ENCODE measurements at places on chromosomes 1 and 21. TPM values are rescaled to one million over a fixed set of nuclear protein-coding genes. Genes with fewer than 3 reads are reported as not detected.
A peak's percentile ranks its signal among the peaks of the same experiment; 100 is the strongest.

Gene IGSF8
- 21.6 TPM for polyA plus RNA-seq

Gene CFAP57
- 0.41 TPM for polyA plus RNA-seq

Gene RPTN
- not detected for polyA plus RNA-seq

Gene FAM177B
- polyA plus RNA-seq: 0.41 TPM

Gene BARHL2
- not detected for polyA plus RNA-seq

Gene PLEKHN1
- polyA plus RNA-seq: 0.13 TPM

Gene DNAI4
- polyA plus RNA-seq: 2.0 TPM

Gene CELA3B
- polyA plus RNA-seq: not detected

Gene PODN
- polyA plus RNA-seq: 8.5 TPM

Gene AXDND1
- not detected for polyA plus RNA-seq

Gene LDLRAD2
- 4.8 TPM for polyA plus RNA-seq

Gene RXFP4
- 0.36 TPM for polyA plus RNA-seq

Gene ERG
- 18.2 TPM for polyA plus RNA-seq

GRCh38 chr1:27348861-27349783 lies 7.3 kb downstream of the SYTL1 start:
- DNase-seq: no peak

DNA sequence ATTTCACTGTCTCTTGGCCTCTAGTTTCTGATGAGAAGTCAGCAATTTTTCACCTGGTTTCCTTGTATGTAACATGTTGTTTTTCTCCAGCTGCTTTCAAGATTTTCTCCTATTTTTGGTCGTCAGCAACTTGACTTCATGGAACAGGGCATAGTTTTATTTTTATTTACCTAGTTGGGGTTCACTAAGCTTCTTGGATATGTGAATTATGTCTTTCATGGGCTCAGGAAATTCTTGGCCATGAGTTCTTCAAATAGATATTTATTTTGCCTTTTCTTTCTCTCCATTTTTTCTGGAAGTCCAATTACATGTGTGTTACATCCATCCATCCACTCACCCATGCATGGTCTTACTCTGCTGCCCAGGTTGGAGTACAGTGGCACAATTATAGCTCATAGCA lies 13.7 kb downstream of the SDHB start:
- no peak for DNase-seq

DNA sequence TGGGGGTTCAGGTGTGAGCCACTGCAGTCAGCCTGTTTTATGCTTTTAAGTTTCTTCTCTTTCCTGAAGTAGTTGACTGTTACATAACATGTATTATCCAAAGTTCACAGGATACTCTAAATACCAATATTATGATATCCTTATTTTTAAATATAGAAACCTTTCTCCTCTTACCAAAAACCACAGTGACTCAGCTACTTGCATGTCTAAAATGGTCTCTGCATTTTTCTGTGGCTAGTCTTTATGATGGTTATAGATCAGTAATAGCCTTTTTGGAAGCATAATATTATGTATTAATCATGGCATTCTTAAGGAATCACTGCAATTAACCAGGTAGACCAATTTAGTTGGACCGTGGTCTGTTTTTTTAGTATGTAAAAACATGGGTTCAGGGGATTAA lies 210.8 kb upstream of the CACYBP start:
- no peak for DNase-seq

- DNase-seq: no peak
Measured at GRCh38 chr1:173436841-173437428, 40.2 kb upstream of the PRDX6 start.

GRCh38 chr1:21239221-21239620 lies 51.0 kb downstream of the ECE1 start:
- DNase-seq: no peak

DNA sequence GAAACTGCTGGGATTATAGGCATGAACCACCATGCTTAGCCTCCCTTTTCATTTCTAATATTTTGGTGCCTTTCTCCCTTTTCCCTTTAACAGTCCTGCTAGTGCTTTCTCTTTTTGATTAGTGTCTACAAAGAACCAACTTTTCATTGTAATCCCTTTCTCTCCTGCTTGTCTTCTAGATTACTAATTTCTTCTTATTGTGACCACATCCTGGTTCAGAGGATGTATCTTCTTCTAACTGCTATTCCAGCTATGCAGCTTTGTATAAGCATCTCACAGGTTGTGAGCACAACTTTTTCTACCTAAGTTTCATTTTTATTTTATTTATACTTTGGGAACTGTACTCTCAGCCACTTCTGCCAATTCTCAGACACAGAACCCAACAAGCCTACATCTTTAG lies 14.7 kb downstream of the ZNF648 start:
- DNase-seq: no peak

- DNase-seq: peak; percentile 46
Measured at GRCh38 chr1:21647431-21648351, 21.5 kb downstream of the RAP1GAP start.

- DNase-seq: no peak
Measured at GRCh38 chr1:89746424-89747149, 74.2 kb upstream of the LRRC8D start.

DNA sequence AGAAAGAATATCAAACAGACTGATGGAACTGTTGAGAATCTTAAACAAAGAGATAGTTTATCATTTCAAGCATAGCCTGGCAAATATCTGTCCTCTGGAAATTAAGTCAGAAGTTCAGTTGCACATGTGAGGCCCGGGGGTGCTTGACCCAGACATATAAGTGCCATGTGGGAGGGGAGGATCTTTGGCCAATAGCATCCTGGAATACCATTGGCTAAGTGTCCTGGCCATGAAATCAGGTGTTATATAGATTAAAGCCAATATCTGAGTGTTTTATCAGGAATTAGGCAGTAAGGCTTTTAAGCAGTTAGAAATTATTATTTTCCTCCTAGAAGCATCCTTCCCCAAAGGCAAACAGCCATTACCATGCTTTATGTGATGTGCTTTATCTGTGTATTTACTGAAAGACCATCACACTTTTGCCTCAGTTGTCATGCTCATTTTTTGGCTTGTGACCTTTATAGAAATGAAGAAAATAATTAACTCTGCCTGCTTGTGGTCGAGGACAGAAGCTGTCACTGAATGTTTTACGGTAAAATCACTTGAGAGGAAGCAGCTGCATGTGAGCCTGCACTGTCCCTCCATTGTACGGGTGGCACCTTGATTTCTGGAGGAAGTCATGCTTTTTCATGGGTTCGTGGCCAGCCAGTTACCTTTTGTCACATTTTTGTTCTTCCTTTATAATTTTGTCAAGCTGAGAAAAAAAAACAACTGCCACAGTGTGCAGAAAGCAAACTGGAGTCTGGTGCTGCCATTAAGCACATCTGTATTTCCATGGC lies 259.9 kb upstream of the FMN2 start:
- no peak for DNase-seq

GRCh38 chr1:111281411-111281810 lies 9.2 kb upstream of the CHIA start:
- DNase-seq: no peak

DNA sequence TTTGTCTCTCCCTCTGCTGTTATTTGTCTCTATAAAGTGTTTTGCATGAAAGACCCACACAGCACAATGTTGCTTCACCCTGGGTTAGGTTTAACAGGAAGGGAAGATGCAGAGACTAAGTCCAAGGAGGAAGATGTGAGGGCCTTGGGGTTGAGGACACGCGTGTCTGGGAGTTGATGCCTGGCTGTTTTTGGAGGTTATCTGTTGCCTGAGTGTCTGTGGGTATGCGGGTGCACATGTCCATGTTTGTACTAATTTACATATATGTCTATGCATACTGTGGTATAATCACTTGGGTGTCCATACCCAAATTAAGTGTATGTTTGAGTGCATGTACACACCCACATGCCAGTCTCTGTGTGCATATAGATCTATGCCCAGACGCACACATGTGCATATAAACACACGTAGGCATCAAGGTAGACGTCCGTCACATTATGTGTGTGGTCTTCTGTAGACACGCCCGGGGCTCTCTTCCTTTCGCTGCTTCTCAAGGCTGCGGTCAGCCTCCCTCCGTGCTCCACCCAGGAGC lies 962 bp upstream of the MAN1C1 start:
- no peak for DNase-seq

DNA sequence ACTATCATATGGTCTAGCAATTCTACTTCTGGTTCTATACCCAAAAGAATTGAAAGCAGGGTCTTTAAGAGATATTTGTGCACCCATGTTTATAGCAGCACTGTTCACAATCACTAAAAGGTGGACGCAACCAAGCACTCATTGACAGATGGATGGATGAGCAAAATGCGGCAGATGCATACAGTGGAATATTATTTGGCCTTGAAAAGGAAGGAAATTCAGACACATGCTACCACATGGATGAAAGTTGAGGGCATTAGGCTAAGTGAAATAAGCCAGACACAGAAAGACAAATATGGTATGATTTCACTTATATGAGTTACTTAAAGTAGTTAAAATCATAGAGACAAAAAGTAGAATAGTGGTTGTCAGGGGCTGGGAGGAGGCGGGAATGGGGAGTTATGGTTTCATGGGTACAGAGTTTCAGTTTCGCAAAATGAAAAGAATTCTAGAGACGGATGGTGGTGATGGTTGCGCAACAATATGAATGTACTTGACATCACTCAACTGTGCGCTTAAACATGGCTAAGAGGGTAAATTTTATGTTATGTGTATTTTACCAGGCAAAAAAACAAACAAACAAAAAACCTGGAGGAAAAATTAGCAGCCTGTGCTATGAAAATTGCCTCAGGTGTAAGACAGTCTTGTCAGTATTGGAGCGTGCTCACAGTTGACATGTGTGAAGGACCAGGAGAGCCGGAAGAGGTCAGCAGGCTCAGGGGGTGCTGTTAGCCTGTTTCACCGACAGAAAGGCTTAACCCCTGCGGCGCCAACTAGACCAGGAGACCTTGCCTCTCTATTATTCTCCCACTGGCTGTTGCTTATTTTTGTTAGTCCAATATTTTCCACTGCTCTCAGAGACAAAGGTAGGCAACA lies 26.5 kb downstream of the CD247 start:
- DNase-seq: no peak

DNA sequence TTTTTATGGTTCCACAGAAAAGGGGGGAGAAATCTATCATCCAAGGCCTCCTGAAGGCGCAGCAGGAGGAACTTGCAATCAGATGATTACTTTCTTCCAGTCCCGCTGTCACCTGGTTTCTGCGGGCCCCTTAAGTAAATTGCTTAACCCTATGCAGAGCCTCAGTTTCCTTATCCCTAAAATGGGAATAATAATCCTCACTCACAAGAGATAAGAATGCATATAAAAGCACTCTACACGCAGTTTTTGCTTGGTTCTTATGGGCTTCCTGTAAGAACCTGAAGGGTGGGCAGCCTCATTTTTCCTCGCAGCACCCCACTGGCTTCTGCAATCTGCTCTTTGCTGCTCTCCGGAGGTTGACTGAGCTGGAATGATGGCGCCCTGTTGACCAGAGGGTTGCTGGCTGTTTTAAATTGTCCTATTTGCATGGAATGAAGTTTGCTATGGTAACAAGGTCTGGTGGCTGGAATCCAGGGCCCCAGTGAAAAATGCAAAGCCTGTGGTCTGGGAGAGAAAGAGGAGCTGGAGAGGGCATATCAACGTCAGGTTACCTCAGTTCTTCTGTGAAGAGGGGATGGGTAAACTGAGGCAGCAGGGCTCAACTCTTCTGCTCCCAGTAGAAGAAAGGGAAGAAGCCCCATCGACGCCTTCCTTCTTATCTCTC lies 1.0 kb upstream of the KAZN start:
- DNase-seq: no peak

DNA sequence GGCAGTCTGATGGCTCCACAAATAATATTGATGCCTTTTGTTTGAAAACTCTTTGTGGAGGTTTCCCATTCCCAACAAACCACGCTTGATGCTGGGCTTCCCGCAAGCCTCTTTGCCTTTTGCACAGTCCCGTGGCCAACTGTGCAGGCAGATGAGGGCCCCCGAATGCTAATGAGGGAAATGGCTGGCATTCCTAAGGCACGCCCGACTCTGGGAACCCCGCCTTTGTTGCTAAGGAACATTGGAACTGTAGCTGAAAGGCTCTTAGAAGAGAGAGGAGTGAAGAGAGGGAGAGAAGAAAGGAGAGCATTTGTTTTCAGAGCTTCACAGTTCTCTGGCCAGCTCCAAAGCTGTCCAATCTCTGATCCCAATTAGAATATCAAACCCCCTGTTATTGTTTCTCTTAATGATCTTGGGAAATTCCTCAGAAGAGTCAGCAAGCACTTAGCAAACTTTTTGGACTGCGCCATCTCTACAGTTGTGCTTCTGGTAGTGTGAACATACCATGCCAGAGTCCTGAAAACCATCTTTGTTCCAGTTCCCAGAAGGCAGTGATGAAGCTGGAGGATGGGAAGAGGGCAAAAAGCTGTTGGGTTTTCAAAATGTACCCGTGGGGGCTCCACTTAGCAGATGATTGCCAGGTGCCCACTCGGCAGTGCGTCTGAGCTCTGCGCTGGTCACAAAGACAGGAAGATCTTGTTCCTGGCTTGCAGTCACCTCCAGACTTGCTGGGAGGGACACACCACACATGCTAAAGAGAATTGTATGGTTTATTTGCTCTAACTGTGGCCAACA lies 60.1 kb upstream of the CYP2J2 start:
- no peak for DNase-seq

DNA sequence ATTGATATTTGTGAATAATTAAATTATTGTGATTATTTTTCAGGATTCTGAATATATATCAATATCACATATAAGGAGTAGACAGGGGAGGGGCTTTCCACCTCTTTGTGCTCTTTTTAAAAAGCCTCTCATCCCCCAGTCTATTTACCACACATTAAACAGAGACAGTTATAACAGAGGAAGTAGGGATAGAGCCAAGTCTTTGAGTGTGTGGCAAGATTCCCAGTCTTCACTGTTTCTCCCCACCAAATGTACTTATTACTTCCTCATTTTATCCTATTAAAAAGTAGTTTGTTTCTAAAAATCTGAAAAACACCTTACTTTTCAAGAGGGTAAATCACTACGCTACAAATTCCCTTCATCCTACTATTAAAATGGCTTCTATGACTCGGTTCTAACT lies 46.7 kb downstream of the EPS15 start:
- peak; percentile 63 for DNase-seq

GRCh38 chr1:226405411-226405988 lies 2.4 kb downstream of the PARP1 start:
- no peak for DNase-seq

- no peak for DNase-seq
Measured at GRCh38 chr21:39728341-39728740, 16.6 kb upstream of the IGSF5 start.

DNA sequence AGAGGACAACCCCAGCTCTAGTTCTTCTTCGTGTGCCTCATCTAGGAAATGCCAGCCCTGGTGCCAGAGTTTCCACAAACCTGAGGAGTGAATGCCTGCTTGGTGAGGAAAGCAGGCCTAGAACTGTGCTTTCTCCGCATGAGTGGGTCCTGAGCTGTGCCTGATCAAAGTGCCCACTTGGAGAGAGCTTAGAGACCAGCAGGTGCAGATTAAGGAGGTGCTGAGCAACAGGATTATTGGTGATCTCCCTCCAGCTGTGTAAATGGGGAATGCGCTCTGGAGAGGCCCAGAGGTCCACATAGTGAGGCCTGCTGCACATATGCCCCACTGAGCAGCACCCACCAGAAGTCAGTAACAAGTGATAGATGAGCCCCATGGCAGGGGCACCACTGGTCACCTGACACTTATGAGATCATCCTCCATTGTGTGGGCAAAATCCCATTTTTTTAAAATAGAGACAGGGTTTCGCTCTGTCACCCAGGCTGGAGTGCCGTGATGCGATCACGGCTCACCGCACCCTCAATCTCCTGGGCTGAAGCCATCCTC lies 127.2 kb upstream of the ZC3H12A start:
- DNase-seq: no peak
